ENCODE measurements at places on chromosomes 5 and 9. TPM values are rescaled to one million over a fixed set of nuclear protein-coding genes. Genes with fewer than 3 reads are reported as not detected.

The NR5A1 gene
- total RNA-seq: not detected

The C9orf153 gene
- total RNA-seq: 0.56 TPM

The POLE3 gene
- 73.2 TPM for total RNA-seq

The ANAPC2 gene
- total RNA-seq: 21.5 TPM

The SGTB gene
- 20.6 TPM for total RNA-seq

The SLC25A2 gene
- total RNA-seq: 0.19 TPM

The MYMK gene
- not detected for total RNA-seq

The TRIM23 gene
- total RNA-seq: 45.1 TPM

The WDR38 gene
- not detected for total RNA-seq

The PRR7 gene
- total RNA-seq: 10.9 TPM

The PCDHB13 gene
- total RNA-seq: 1.1 TPM

The ARHGEF37 gene
- total RNA-seq: 8.2 TPM

The SLIT3 gene
- 3.1 TPM for total RNA-seq

The ADRA1B gene
- total RNA-seq: 0.56 TPM

The HAVCR2 gene
- under 0.01 TPM for total RNA-seq

The SPIN1 gene
- total RNA-seq: 95.5 TPM

The SGCD gene
- 0.85 TPM for total RNA-seq

The BHMT2 gene
- 3.7 TPM for total RNA-seq

The MEF2C gene
- 31.3 TPM for total RNA-seq

The CDH9 gene
- not detected for total RNA-seq

The ISOC1 gene
- 32.6 TPM for total RNA-seq

The AMBP gene
- total RNA-seq: not detected

The CNOT6 gene
- total RNA-seq: 13.0 TPM

The LMAN2 gene
- 342 TPM for total RNA-seq

The SLC45A2 gene
- total RNA-seq: not detected

The INSL6 gene
- total RNA-seq: not detected

The MLANA gene
- total RNA-seq: not detected

The ZNG1F gene
- 7.9 TPM for total RNA-seq

The PCDHB2 gene
- total RNA-seq: 6.5 TPM

The TRIO gene
- 250 TPM for total RNA-seq

The GPR151 gene
- total RNA-seq: not detected

The CCL27 gene
- not detected for total RNA-seq

The EQTN gene
- total RNA-seq: not detected

The GMCL2 gene
- total RNA-seq: not detected

The WNT8A gene
- not detected for total RNA-seq

The KIF20A gene
- total RNA-seq: 86.5 TPM

The APC gene
- total RNA-seq: 54.4 TPM

The UGT3A1 gene
- not detected for total RNA-seq

The GDA gene
- total RNA-seq: not detected

The SV2C gene
- under 0.01 TPM for total RNA-seq

The TOR1B gene
- 41.4 TPM for total RNA-seq

The DMRT2 gene
- total RNA-seq: not detected

The ENHO gene
- not detected for total RNA-seq

The OBP2B gene
- not detected for total RNA-seq

The ADAMTS12 gene
- total RNA-seq: 57.8 TPM

The SELENOP gene
- 4.8 TPM for total RNA-seq
